ENCODE measurements at places on chromosomes 11 and 22.

DNA sequence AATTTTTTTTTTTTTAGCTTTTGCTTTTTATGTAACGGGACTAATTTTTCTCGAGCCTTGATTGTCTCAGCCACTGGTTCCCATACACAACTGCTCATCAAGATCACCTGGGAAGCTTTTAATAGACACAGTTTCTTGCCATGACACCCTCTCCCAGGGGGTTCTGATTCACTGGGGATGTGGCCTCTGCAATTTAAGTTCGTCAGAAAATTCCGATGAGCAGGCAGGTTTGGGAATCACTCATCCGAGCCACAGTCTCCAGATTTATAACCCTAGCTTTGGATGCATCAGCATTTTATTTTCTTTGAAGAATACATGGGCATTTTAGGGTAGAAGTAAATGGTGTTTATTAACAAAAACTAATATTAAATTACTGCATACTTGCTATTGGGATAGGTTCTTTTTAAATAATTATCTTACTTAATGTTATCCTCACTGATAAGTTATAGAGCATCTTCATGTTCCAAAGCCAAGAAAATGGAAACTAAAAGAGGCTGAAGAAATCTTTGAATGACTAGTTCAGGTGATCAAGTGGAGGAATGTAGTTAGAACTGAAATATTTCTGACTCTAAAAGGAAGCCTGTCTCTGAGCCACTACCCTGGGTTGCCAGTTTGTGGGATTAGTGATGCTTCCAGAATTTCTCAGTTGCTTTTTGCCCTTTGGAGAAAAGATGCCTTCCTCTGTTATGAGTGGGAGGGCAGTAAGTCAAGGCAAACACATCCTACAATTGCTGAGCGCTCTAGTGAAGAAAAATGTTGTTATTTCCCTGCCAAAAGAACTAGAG, 319.0 kb downstream of the DDX10 start:
- DNase-seq = no peak

GRCh38 chr11:110525883-110526282, 96.1 kb downstream of the FDX1 start:
- peak; percentile 24 for DNase-seq

DNA sequence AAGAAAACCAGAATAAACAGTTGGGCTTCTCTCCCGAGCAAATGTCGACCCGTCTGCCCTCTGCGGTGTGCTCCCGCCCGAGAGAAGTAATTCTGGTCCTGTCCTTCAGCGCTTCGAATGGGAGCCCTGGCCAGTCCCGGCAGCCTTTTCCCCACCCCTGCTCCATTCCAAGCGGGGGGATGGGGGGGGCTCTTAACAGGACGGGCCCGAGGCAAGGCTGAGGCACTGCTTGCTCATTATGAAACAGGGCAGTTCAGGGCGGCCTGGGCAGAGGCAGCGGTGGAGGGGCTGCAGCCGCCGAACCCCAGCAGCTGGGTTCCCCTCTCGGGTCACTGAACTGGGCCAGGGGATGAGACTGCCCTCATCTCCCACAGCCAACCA, 9.1 kb downstream of the BACE1-AS start:
- peak; percentile 55 for DNase-seq

DNA sequence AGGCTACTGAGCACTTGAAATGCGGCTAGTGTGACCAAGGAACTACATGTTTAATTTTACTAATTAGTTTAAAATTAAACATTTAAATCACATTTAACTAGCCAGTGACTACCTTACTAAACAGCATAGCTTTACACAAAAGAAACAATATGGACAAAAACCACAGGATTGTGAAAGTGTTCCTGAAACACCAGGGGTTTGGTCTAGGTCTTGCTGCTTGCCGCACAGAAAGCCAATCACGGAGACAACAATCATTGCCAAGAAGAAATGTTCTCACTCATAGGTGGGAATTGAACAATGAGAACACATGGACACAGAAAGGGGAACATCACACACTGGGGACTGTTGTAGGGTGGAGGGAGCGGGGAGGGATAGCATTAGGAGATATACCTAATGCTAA, 309.5 kb downstream of the C11orf87 start:
- DNase-seq = no peak

DNA sequence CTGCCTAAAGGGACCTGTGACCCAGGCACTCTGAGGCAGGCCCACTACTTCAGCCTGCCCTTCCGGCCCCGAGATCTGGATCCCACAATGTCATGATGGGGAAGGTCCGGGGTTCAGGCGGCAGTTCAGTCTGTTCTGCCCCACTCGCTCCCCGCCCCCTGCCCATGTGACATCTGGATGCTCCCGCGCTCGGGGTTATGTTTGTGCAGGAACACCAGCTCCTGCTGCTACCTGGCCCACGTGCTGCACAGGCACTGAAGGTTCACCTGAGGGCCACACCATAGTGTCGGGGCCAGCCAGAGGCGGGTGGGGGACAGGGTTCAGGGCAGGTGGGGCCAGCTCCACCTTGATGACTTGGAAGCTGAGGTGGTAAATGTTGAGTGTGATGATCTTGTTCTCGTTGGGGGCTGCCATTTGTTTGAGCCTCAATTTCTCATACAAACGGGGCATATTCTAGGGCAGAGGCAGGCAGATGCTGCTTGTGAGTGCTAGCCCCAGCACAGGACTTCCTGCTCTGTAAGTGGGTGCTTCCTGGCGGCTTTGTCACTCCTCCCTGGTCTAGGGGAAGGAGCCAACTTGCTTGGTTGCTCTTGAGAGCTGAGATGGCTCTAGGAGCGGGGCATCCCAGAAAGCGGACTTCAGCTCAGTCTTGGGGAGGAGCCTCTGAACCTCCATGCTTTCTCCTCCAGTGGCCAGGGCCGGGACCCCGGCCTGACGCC, 4.4 kb upstream of the SIPA1 start:
- DNase-seq = no peak

DNA sequence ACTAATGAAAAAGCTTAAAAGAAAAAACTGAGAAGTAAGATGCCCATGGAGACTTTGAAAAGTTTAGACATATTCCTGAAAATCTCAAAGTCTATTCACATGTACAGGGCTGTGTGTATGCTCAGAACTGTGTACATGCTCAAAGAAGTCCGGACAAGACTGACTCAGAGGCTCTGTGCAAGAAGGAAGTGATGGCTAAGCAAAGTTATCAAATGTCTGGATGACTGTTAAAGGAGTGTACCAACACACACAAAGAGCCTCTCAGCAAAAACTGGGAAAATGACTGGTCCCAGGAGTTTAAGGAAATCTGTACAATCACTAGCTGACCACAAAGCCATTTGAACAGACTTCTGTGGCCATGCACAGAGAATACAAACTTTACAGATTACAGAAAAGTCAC, 33.1 kb upstream of the ARHGAP32 start:
- no peak for DNase-seq

DNA sequence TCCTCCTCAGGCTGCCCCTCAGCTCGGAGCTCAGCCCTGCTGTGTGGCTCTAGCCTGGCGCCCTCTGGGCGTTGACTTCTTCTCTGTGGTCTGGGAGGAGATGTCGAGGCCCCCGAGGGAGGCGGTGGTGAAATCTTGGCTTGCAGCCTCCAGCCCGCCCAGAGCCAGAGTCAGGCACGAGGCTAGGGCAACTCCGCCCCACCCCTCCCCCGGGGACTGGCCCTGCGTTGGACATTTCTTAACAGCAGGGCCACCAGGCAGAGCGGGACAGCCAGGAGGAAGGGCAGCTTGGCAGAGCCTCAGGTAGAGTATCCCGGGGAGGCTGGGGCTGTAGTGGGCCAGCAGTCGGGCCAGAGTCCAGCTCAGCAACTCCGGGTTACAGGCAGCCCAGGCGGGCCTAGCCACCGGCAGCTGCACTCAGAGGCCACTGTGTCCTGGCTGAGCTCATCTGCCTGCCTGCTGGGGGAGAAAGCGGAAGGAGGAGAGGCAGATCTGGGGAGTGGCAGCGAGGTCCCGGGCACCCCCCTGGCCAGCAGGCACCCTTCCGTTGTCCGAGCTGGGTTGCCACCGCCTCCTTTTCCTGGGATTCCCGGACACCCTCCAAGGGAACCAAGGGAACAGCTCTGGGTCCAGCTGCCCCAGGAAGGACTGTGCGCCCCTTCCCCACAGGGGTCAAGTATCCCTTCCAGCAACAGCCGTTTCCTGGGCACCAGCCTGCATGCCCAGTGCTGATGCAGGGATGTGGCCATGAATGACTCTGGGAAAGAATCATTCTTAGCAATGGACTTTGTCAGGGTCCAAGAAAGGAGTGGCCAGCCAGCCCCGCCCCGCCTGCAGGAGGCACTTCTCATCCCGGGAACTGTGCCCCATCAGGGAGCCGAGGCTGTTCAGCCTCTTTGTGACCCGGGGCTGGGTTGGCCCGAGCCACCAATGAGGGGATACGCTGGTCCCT, at the start of gene ALDH3B1:
Gene ALDH3B1 (plus strand): TSS at position 238 of the 952 bp plus-strand sequence. CDS start 4,971 bp downstream, outside the sequence.
- peak; percentile 88 for DNase-seq

DNA sequence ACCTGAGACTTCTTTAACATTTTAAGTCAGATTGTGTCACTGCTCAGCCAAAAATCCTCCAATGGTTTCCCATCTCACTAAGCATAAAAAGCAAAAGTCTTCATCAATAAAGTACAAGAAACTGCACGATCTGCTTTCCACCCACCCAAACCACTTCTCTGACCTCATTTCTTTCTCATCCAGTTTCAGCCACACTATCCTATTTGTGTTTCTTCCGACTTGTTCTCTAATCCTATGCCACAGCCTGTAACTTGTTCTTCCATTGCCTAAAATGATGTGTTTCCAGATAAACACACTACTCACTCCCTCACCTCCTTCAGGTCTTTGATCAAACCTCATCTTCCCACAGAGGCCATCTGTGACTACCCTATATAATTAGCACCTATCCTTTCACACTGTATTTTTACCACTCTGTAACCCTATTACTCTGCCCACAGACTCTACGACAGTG, 28.4 kb downstream of the ARHGAP32 start:
- DNase-seq = no peak

DNA sequence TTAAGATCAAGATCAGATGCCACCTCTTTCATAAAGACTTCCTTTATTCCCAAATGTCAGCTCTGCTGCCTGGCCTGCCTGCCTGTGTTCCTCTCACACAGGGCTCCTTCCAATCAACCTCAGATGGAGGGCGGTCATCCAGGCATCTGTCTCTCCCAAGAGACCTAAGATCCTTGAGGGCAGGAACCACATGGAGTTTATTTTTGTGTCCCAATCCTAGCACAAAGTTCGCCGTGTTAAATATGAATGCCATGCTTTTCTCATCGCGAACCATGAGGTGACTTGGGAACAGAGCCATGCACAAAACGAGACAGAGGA, 72.7 kb upstream of the ARFGAP3 start:
- DNase-seq = no peak

All from AG08396 (cell line).